ENCODE measurements at places on chromosomes 16 and 17.

DNA sequence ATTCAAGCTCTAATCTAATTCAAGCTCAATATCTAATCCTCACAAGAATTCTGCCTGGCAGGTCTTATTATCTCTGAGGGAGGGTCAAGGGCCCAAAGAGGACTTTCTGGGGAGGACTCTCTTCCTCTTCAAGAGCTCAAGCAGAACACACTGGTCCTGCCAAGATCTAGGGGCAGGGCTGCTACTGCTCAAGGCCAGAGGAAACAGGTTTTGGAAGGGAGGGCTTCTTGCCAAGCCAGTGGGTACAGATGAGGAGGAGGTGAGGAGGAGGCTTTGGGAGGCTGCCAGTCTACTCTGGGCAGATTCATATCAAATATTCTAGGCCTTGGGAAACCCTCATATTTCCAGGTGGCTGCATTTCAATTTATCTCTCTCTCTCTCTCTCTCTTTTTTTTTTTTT, 51.8 kb upstream of the IL34 start:
- no peak for DNase-seq

DNA sequence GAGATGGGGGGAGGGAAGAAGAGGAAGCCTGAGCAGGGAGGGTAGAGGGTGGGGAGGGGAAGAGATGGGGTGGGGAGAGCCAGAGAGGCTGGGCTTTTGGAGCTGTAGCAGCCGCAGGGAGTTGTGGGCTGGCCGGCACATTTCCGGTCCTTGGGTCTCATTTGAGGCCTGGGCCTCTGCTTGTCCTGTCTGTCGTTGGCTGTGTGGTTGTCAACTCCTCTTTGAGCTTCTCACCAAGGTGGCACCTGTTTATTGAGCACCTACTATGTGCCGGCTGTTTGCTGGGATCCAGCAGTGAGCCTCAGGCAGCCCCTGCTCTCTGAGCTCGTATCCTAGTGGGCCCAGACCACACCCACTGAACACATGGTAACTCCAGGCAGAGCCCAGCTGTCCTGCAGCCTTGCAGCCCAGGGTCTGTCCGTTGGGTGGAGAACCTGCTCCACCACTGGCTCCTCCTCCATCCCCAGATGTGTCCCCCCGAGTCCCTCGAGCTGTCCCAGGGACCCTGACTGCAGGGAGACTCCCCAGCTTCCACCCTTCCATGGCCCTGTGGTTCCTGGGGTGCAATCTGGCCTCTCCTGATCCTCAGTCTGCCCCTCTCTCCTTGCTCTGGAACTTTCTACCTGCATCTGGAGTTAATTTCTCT, 164.9 kb downstream of the IRF8 start:
- DNase-seq: no peak

GRCh38 chr16:29312835-29313558, 93.5 kb downstream of the NPIPB11 start:
- no peak for DNase-seq

- DNase-seq: no peak
Observed at GRCh38 chr16:66207883-66208265, 158.6 kb upstream of the CDH5 start.

- DNase-seq: peak; percentile 69
Observed at GRCh38 chr16:67514382-67514828, 14.2 kb upstream of the RIPOR1 start.

DNA sequence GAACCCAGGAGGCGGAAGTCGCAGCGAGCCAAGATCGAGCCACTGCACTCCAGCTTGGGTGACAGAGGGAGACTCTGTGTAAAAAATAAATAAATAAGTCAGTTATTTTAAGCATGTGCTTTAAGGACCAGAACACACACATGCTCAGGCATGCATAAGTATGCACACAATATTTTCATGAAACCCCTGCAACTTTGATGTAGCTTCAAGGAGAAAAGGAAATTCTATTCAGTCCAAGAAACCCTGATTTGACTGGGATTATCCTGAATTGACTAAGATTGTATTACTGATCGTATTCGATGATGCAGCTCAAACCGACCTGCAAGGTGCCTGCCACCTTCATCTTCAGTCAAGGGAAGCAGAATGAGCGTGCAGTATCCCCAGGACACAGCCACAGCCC, 841 bp downstream of the TEKT5 start:
- DNase-seq: no peak

- DNase-seq: peak; percentile 5
Observed at GRCh38 chr17:57747221-57748017, 2.3 kb upstream of the CCDC182 start.

All from stimulated activated CD8-positive, alpha-beta memory T cell treated with anti-CD3 and anti-CD28 coated beads, Interleukin-4, amount 100 ng/mL, for 1 hour (primary cell).